ENCODE measurements at places on chromosomes 16 and 17.

DNA sequence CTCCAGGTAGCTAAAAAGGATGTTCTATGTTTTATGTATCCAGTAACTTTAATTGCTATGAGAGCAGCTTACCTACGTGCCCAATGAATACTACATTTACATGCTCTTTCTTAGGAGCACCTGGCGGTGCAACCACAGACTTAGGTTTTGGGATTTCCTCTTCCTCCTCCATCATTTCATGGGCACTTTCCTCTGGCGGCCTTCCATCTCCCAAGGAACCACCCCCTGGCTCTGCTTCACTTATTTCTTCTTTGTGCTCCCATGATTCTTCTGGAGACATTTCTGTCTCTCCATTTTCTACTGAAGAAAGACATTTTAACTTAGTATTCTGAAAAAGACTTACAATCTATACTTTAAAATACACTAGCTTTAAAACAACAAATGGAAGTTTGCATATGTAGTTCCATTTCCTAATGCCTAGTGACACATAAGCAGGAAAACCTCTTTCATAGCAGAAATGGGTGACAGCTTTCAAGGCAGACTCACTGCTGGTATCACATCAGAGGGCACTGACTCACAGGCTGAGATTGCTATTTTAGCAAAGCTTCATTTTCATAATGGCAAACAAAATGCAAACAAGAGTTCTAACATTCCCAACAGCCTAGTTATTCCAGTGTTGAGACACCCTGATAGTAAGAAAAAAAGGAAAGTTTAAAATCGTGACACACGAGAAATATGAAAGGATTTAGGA lies 19.1 kb downstream of the GSPT1 start:
- DNase-seq, result no peak

GRCh38 chr17:5181509-5182305 lies 10.0 kb downstream of the ZNF594 start:
- no peak for DNase-seq

- DNase-seq, result no peak
Measured at GRCh38 chr17:36594626-36595401, 3.1 kb downstream of the DHRS11 start.

GRCh38 chr16:46826631-46827030 lies 4.3 kb downstream of the C16orf87 start:
- no peak for DNase-seq

DNA sequence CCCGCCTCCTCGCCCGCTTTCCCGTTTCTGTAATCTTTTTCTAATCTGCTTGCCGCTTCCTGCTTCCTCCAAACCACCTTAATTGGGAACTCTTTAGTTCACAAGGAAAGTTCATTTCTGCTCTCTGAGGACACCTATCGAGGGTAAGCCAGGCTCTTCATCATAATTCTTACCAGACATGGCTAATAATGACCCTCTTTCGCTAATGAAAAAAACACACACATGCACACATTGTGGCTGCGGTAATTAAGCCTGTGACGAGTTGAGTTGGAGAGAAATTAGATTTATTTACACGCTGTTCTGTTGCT lies 100.6 kb downstream of the ZNF423 start:
- DNase-seq, result no peak

GRCh38 chr17:17710728-17711541 lies 29.7 kb downstream of the RAI1 start:
- DNase-seq, result no peak

- no peak for DNase-seq
Measured at GRCh38 chr16:83187405-83187804, 560.6 kb downstream of the CDH13 start.

GRCh38 chr17:57424777-57425188 lies 168.5 kb downstream of the MSI2 start:
- DNase-seq, result no peak

Data from CD4-positive, alpha-beta T cell treated with Interleukin-15 for 4 hours (primary cell).